Activated CD4-positive, alpha-beta memory T cell treated with anti-CD3 and anti-CD28 coated beads, Interleukin-2, amount 10 ng/mL, durations not matched to agents 7 days and 5 days (primary cell): ENCODE measurements at places on chromosomes 7 and 10.

- H3K27ac ChIP-seq = no peak overlapping the region
- H3K4me1 ChIP-seq = peaks cover 2% of the 10 kb centered on the region
- no peaks in the 10 kb centered on the region for H3K27me3 ChIP-seq
- H3K4me3 ChIP-seq = no peak overlapping the region
- no peaks in the 10 kb centered on the region for H3K36me3 ChIP-seq
Measured at GRCh38 chr10:79379512-79380124, 32.3 kb downstream of the PPIF start.

- no peaks in the 10 kb centered on the region for H3K36me3 ChIP-seq
- H3K4me3 ChIP-seq = no peak overlapping the region
- H3K4me1 ChIP-seq = peaks cover under 1% of the 10 kb centered on the region
- no peaks in the 10 kb centered on the region for H3K27me3 ChIP-seq
- H3K27ac ChIP-seq = no peak overlapping the region
Measured at GRCh38 chr7:235576-236395, 43.4 kb downstream of the FAM20C start.

DNA sequence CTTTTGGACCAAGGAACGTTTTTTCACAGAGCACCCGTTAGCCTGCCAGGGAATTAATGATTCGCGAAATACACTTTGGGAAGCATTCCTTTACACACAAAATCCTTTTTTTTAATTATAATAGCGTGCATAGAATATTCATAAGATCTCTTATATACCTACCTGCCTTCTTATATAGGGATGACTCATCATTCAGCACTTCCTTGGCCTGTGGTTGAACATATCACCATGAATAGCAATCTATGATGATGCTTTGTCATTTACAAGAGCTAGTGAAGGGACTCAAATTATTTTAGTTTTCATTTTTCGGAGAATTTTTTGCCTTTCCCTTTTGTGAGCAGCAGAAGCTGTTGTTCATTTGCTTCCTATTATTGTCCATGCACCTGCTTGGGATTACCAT lies 97.0 kb downstream of the CDH23 start:
- H3K27ac ChIP-seq = no peak overlapping the region
- H3K4me3 ChIP-seq = no peak overlapping the region
- no peak for DNase-seq

DNA sequence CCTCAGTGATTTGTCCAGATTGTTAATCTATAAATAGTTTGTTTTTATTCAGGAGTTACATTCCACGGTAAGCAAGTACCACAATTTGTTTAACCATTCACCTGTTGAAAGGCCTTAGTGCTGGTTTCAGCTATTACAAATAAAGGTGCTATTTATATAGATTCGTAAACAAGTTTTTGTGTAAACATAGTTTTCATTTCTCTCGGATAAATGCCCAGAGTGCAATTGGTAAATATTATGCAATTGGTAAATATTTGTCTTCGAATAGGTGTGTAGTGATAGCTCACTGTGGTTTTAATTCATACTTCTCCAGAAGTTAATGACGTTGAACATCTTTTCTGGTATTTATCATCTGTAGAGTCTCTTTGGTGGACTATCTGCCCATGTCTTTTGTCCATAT lies 76.4 kb upstream of the RSU1 start:
- H3K4me3 ChIP-seq = no peak overlapping the region
- H3K27ac ChIP-seq = no peak overlapping the region
- H3K4me1 ChIP-seq = peaks cover 10% of the 10 kb centered on the region
- no peaks in the 10 kb centered on the region for H3K27me3 ChIP-seq
- H3K36me3 ChIP-seq = no peaks in the 10 kb centered on the region

DNA sequence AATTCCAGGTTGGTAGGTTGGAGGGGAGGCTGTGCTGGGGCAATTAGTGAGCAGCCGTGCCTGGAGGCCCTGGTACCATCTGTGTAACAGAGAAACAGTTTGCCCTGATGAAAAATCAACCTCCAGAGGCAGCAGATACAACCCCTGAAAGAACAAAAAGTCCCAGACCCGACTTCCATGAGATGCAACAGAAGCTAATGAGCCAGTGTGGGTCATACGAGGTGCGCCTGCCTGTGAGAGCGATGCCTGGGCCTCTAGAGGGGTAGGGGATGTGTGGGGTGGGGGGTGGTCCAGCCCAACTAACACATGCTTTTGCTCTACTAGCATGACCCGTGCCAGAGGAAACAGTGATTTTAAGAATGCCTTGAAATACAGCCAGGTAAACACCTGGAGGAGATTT lies 39.3 kb downstream of the CELF2 start:
- H3K27me3 ChIP-seq = peaks cover 12% of the 10 kb centered on the region
- H3K4me1 ChIP-seq = no peaks in the 10 kb centered on the region
- no peak for DNase-seq
- no peak overlapping the region for H3K4me3 ChIP-seq
- H3K27ac ChIP-seq = no peak overlapping the region

DNA sequence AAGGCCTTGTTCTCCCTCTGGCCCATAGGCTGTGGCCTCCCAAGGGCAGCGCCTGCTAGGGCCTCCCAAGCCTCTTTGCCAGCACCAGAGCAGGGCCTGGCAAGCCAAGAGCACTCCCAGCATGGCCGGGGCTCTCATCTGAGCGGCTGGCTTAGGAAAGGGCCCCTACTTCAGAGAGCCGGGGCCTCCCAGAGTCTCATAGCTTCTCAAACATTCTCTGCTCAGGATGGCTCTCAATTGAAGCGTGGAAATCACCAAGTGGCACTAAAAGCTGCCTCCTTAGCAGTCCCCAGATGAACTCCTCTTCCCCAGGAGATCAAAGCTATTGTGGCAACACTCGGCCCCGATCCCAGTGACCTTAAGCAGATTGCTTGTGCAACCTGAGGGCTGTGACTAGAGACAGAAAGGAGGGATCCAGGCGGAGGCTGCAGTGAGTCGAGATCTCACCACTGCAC lies 69.4 kb downstream of the FAM53B start:
- H3K4me1 ChIP-seq = peaks cover 86% of the 10 kb centered on the region
- DNase-seq = no peak
- H3K27me3 ChIP-seq = no peaks in the 10 kb centered on the region
- no peak overlapping the region for H3K27ac ChIP-seq
- no peak overlapping the region for H3K4me3 ChIP-seq

- peaks cover 3% of the 10 kb centered on the region for H3K27me3 ChIP-seq
- no peak overlapping the region for H3K27ac ChIP-seq
- H3K4me3 ChIP-seq = no peak overlapping the region
- peak; percentile 66 for DNase-seq
- H3K36me3 ChIP-seq = no peaks in the 10 kb centered on the region
- H3K4me1 ChIP-seq = no peaks in the 10 kb centered on the region
Measured at GRCh38 chr7:128387216-128388144, 22.3 kb downstream of the IMPDH1 start.

DNA sequence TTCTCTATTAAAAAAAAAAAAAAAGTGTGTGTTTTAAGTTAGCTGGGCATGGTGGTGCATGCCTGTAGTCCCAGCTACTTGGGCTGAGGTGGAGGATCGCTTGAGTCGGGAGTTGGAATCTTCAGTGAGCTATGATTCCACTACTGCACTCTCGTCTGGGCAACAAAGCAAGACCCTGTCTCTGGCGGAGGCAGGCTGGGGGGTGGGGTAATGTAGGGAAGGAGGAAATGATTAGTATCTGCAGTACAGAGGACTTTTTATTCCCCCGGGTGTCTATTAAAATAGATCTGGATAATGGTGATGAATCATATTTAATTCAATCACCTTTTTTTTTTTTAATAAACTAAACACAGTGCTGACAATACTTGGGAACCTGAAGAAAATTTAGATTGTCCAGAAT lies 6.5 kb downstream of the CBX3 start:
- H3K4me3 ChIP-seq = no peak overlapping the region
- no peak overlapping the region for H3K27ac ChIP-seq
- peaks cover 87% of the 10 kb centered on the region for H3K36me3 ChIP-seq
- H3K27me3 ChIP-seq = no peaks in the 10 kb centered on the region
- no peak for DNase-seq
- H3K4me1 ChIP-seq = peaks cover 58% of the 10 kb centered on the region

- H3K4me3 ChIP-seq = no peak overlapping the region
- H3K27ac ChIP-seq = no peak overlapping the region
- no peaks in the 10 kb centered on the region for H3K27me3 ChIP-seq
- H3K36me3 ChIP-seq = peaks cover 6% of the 10 kb centered on the region
- no peak for DNase-seq
Measured at GRCh38 chr7:2729031-2729892, 41.3 kb downstream of the AMZ1 start.

DNA sequence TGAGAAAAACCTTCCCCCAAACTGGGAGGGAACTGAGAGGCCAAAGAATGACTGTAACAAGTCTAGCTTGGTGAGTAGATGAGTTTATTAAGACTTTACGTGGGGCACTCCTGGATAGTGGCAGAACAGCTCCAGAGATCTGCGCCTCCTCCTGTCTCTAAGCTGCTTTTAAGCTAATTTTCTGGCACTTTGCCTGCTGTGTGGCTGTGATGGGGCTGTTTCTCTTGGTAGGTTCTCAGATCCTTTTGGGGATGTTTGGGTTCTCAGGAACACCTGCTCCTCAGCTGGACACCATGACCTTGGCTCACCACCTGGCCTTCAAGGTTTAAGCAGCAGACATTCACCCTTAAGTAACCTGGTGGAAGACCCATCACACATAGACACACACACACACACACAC lies 68.3 kb downstream of the AKR1E2 start:
- no peaks in the 10 kb centered on the region for H3K4me1 ChIP-seq
- H3K36me3 ChIP-seq = no peaks in the 10 kb centered on the region
- no peaks in the 10 kb centered on the region for H3K27me3 ChIP-seq
- H3K4me3 ChIP-seq = no peak overlapping the region

GRCh38 chr7:55912748-55913158 lies 25.5 kb downstream of the ZNF713 start:
- DNase-seq = no peak
- peaks cover 14% of the 10 kb centered on the region for H3K36me3 ChIP-seq
- H3K4me1 ChIP-seq = peaks cover 8% of the 10 kb centered on the region
- no peaks in the 10 kb centered on the region for H3K27me3 ChIP-seq
- no peak overlapping the region for H3K4me3 ChIP-seq
- no peak overlapping the region for H3K27ac ChIP-seq

GRCh38 chr10:86793696-86794095 lies 37.3 kb downstream of the BMPR1A start:
- H3K4me1 ChIP-seq = peaks cover 4% of the 10 kb centered on the region
- no peak overlapping the region for H3K27ac ChIP-seq
- no peak overlapping the region for H3K4me3 ChIP-seq
- DNase-seq = no peak
- H3K27me3 ChIP-seq = no peaks in the 10 kb centered on the region

- no peaks in the 10 kb centered on the region for H3K27me3 ChIP-seq
- peaks cover 21% of the 10 kb centered on the region for H3K4me1 ChIP-seq
- H3K4me3 ChIP-seq = no peak overlapping the region
- no peaks in the 10 kb centered on the region for H3K36me3 ChIP-seq
- DNase-seq = no peak
Measured at GRCh38 chr7:151757274-151757673, 119.6 kb downstream of the PRKAG2 start.
